ENCODE measurements at places on chromosomes 3 and 15.

DNA sequence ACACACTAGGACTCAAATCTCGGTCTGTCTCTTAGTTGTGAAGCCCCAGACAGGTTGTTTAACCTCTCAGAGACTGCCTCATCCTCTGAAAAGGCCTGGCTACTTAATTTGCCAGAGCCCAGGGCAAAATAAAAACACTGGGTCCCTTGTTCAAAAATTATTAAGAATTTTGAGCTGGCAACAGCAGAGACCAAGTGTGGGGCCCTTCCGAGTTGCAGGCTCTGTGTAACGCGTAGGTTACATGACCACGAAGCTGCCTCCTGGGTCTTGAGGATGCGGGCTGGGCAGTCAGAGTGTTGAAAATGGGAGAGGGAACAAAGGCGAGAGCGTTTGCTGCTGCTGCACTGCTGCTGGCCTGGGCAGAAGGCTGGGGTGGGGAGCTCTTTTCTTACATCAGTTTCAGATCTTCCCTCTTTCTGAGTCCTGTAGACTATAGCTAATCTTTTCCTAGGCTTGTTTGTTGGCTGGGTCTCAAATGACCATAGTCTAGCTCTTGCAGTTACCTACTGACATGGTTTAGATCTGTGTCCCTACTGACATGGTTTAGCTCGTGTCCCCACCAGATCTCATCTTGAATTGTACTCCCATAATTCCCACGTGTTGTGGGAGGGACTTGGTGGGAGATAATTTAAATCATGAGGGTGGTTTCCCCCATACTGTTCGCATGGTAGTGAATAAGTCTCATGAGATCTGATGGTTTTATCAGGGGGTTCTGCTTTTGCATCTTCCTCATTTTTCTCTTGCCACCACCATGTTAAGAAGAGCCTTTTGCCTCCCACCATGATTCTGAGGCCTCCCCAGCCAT lies 49.9 kb downstream of the CLEC3B start:
- no peak for DNase-seq

- no peak for DNase-seq
Observed at GRCh38 chr3:11034309-11034985, 41.9 kb downstream of the SLC6A1 start.

- no peak for DNase-seq
Observed at GRCh38 chr3:132898141-132898540, 140.1 kb upstream of the TMEM108 start.

DNA sequence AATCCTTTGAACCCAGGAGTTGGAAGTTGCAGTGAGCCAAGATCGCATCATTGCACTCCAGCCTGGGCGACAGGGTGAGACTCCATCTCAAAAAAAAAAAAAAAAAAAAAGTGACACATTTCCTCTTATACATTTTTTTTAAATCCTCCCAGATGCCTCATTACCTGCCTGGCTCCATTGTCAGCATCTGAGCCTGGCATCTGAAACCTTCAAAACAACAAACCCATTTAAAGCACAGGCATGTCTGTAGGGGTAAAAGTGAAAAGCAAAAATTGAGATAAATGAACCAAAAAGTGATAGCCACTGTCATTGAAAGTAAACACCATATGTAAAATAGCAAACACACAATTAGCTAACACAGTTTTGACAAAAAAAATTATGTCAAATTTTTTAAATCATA lies 38.6 kb downstream of the OSBPL10 start:
- no peak for DNase-seq

DNA sequence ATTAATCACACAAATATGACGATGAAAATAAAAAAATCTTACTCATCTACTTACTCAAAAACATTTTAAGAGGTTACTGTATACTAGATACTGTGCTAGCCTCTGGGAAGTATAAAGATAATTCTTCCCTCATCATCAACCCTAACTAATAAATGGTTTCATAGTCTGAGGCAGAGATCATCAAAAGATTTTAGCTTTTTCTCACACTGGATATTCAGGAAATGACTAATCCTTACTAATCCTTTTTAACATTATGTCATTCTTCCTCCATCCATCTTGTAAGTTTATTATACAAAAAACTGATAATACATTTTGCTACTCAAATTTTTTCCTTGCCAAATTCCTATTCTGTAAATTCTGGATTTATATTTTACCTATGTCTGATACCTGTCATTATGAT lies 29.7 kb downstream of the ACAD11 start:
- no peak for DNase-seq

DNA sequence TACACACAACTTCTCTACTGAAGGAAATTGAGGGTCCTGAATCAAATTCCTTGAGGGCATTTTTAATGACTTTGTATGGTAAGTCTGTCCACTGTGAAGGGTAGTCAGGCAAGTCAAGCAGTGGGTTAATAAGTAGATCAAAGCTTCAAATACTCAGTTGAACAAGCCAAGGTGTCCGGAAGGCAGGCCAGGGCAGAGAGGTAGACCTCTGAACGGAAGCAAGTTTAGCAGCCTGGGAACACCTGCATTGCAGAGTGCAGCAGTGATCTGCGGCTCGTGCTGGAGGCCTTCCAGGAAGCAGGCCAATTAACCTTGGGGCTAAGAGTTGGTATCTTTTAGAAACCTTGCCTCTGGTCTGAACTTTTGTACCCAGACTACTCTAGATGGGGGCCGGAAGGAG lies 143.8 kb downstream of the LRTM1 start:
- no peak for DNase-seq

DNA sequence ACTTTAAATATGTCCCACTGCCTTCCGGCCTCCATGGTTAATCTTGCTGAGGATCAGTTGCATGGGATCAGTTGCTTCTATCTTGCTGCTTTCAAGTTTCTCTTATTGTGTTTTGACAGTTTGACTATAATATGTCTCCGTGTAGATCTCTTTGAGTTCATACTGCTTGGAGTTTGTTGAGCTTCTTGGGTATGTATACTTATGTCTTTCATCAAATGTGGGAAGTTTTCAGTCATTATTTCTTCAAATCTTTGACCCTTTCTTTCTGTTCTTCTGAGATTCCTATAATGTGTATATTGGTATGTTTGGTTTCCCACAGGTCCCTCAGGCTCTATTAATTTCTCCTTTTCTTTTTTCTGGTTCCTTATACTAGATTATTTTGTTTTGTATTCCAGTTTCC lies 30.8 kb downstream of the PCCB start:
- DNase-seq = no peak

GRCh38 chr3:39278616-39278935 lies 1.3 kb downstream of the CX3CR1 start:
- DNase-seq = no peak

DNA sequence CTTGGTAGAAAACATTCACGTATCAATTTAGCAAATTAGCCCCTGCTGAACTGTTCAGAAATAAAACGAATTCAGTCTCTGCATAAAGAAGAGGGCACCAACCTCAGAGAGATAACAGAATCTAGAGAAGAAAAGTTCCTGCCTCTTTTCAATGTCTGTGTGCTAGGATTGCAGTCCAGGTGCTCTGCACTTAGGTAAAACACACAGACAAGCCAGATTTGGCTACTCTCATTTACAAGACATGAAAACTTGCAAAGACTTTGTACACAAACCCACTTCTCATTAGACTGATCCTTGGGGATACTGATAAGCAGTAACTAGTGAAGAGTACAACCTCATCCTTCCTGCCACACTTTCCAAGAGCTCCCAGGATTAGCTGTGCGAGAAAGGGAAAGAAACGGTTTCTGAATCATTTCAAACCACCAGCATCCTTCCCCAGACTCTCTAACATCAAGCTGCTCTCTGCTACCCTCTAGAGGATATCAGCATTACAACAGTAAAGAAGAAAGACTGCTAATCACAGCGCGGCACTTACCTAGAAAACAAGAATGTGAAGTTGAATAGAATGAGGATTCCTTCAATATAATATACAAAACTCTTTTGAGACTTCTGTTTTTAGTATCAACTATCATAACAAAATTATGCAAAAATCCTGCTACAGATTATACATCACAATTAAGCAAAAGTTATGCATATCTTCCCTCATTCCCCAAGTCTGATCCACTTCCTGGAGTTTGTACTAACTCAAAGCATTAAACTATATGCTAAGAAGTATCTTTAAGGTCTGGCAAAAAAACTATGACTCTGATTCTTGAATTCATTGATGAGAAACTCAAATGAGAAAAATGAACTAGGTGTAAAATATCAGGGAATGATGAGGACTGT lies 306.4 kb downstream of the MAGI1 start:
- peak; percentile 23 for DNase-seq

Measured in NCI-H1930 (cell line).